Epithelial cell of esophagus (primary cell): ENCODE measurements at places on chromosomes 16 and 17.

DNA sequence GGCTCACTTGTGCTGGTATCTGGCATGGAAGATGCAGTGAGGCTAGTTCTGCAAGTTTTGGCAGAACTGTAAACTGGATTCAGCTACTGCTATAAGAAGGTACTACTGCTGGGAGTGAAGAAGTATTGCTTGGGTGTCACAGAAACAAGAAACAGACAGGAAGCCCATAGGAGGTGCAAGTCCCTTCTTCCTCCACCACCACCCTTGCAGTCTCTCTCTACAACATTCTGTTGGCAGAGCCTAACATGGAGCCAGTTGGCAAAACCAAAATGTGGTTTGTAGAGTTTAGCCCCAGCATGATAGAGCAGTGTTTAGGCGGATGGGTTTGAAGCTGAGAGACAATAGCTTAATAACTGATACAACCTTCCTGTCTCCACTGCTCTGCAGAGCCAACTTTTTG, 72.6 kb downstream of the NLK start:
- DNase-seq, result peak; percentile 2

DNA sequence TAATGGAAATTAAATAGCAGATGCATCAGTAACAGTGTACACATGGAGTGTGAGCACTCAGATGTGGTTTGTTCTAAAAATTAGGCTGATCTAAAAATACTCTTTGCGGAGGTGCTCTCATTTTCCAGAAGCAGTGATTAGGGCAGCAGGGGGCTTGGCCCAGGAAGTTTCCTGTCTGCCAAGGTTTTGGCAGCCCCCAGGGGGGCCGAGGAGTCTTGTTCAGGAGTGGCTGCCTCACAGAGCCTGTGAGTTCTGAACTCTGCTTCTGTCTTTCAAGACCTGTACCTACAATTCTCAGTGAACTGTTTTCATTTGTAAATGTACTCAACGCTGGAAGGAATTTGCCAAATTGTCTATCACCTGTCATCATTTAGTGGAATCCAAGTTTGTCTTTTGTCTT, 388.4 kb upstream of the CDH11 start:
- no peak for DNase-seq

DNA sequence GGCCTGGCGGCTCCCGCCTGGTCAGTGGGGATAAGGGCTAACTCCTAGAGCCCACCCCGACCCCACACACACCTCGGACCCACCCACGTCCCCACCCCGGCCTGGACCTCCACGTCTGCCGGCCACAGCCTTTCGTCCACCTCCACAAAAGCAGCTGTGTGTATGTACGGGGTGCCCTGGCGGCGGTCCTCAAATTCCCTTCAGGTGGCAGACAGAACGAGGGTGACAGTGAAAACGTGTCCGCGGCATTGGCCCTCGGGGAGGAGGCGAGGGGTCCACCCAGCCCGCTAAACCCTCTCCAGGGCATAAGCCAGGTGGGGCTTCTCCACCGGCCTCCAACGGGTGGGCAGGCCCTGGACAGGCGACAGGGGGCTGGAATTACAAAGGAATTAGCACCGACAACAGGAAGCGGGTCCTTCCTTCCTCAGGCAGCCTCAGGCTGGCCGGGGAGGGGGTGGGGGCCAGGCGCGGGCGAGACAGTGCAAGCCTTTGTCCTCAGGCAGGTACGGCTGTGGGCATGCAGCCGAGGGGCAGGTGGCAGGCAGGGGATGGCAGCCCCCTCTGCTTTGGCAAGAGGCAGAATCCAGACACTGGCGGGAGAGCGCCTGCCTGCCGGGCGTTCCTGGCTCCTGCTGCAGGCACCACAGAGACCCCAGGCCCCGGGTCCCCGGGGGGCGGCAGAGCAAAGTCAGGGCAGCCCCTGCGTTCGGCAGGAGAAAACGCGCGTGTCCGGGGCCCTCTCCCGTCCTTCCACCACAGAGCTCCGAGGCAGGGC, 12.3 kb upstream of the PITPNA start:
- no peak for DNase-seq

DNA sequence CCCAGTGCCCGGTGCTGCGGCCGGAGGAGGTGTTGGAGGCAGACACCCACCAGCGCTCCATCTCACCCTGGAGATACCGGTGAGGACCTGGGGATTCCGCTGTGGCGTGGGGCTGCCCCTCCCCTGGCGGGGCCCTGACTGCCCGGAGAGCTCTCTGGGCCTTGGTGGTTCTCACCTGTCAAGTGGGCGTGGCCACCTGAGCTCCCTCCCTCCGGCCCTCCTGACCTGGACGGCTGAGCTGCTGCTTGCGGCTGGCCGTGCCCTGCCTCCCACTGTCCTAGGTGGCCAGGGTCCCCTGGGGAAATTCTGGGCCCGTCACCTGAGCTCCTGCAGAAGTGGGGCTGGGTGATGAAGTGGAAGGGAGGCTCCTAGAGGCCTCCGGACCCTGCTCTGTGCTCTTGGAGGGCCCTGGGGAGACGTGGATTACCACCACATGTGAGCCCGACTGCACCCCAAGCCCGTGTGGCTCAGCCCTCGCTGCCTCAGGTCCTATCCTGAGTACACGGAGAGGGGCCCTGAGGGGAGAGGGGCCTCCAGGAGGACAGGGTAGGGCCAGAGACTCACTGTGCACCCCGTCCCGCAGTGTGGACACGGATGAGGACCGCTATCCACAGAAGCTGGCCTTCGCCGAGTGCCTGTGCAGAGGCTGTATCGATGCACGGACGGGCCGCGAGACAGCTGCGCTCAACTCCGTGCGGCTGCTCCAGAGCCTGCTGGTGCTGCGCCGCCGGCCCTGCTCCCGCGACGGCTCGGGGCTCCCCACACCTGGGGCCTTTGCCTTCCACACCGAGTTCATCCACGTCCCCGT, 1.1 kb downstream of the IL17C start:
- no peak for DNase-seq

- DNase-seq, result no peak
Measured at GRCh38 chr17:76840884-76841775, 27.1 kb upstream of the MGAT5B start.

DNA sequence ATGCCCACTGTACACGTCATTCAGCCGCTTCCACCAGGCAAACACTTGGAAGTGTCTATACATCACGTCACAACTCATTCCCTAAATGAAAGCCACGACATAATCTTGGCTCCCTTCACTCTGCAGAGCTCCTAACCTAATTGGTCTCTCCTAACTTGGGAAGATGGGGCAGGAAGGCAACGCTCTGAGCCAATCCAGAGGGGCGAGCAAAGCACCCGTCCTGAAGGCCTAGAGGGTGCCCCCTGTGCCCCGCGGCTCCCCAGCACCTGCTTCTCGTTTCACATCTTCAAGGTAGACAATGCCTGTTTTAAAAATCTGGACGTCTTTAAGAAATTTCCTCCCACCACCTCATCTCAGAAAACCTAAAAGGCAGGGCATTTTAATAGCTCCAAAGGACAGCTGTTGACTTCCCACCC, 1.0 kb downstream of the CSNK2A2 start:
- DNase-seq, result peak; percentile 38

DNA sequence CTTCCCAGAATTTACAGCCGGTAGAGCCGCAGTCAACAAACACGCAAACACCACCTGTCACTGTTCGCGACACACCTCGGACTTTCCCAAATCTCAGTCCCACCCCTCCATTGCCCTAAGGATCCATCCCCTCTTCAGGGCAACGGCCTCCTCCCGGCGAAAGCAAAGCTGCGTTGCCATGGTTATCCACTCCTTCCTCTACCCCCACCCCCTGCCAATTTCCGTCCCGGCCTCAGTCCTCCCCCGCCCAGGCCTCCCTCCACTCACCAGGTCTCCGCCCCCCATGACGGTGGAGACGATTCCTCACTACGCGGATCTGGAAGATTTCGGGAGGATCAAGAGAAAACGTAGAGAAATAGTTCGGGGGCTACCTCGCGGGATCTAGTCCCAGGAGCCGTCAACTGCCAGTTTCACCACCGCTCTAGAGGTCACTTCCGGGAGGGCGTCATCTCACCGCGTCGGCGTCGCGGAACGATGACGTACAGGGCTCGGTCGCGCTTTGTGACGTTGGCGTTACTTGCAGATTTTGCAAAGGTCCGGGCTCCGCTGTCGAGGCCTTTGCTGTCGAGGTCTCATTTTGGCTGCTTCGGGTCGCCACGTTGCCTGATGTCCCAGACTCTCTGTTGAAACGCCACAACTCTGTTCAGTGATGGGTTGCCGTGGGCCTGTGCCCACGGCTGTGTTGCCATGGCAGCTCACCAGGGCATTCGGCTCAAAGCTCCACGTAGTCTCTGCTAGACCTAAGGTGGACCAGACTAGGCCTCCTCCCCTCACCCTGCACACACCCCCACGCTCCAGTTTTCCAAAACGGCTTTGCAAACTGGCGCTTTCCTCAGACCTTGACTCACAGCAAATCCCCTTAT, at the start of gene CWC25:
CWC25 (minus strand) TSS at position 423 of the 863 bp plus-strand sequence; CDS start at position 285, 138 bp downstream.
- DNase-seq, result peak; percentile 94

DNA sequence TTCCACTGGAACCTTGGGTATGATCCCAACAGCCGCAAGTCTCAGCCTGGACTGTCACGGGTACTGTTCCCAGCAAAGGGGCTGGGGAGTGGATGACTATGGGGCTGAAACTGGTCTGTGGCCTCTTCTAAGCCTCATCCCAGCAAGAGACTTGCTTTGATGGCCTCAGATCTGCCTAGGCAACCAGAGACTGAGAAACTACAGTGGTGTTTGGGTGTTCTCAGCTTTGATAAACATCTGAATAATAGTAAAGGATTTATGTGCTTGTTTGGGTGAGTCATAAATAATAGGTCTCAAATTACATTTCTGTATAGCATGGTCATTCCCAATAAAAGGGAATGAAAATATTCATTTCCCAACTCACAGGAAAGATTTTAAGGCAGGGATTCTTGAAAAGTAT, 30.2 kb upstream of the ULK2 start:
- DNase-seq, result peak; percentile 56

DNA sequence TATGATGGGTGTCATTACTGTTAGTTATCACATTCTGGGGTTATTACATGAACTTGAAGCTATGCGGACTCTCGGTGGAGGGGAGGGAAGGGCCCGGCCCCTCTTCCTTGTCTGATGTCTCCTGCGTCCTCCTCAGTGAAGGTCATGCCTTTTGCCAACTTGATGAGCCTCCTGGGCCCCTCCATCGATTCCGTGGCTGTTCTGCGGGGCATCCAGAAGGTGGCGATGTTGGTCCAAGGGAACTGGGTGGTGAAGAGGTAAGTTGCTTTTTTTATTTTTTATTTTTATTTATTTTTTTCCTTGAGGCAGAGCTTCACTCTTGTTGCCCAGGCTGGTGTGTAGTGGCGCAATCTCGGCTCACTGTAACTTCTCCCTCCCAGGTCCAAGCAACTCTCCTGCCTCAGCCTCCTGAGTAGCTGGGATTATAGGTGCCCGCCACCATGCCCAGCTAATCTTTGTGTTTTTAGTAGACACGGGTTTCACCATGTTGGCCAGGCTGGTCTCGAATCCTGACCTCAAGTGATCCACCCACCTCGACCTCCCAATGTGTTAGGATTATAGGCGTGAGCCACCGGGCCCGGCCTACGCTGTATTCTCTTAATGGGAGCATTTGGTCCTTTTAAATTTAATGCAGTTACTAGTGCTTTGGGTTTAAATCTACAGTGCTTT, 21.6 kb downstream of the POLR3E start:
- peak; percentile 55 for DNase-seq

- peak; percentile 89 for DNase-seq
Measured at GRCh38 chr17:39404542-39405378, 3.3 kb upstream of the FBXL20 start.

DNA sequence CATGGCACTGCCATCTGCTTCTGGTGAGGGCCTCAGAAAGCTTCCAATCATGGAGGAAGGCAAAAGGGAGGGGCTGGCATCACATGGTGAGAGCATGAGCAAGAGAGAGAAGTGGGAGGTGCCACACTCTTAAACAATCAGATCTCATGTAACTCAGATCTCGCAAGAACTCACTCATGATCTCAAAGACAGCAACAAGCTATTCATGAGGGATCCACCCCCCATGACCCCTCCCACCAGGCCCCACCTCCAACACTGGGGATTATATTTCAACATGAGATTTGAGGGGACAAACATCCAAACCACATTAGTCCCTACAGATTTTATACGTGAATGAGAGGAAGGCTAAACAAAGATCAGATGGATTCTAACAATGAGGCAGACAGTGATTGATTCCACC, 8.9 kb upstream of the TMEM132E start:
- no peak for DNase-seq

- peak; percentile 23 for DNase-seq
Measured at GRCh38 chr17:80494547-80494946, 18.1 kb upstream of the NPTX1 start.

DNA sequence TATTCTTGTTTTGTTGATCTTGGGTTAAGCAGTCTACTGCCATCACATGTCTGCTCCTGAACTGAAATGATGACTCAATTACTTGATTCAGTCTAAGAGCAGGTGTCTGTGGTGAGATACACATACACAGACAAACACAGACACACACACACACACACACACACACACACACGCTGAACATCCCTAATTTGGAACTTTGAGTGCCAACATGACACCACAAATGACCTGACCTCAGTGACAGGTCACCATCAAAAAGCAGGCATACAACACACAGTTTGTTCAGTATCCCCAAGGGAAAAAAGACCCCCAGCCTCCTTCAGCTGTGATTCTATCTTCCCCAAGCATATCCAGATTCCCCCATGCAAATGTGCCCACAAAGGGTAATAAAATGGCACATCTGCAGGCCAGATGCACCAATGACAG, 130.1 kb upstream of the TMEM97 start:
- peak; percentile 88 for DNase-seq

DNA sequence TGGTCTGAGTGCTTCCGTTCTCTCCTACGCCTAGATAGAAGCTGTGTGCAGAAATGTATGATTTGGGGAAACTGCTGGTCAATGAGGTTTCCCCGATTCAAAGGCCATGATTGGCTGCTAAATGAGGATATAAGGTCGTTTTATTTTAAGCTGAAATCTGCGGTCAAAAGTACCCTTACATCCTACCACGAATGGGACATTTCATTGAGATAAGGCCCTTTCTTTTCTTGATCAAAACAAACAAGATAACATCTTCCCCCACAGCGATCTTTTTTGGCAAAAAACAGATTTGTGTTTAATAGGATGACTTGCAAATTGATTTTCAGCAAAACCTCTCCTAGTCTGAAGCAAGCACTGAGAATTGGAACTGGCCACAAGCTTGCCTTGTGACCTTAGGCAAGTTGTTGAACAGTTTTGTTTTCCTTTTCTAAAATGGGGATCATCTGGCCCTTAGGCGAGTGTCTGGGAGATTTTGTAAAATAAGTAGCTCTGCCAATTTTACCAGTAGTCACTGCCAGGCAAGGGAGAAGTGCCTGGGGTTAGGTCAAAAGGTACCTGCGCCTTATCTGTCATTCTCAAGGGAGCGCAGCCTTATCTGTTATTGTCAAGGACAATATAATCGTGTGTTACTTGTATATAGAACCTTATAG, 635 bp downstream of the SCPEP1 start:
- DNase-seq, result no peak

GRCh38 chr17:74818291-74818938, 41.3 kb downstream of the GRIN2C start:
- DNase-seq, result no peak

- no peak for DNase-seq
Measured at GRCh38 chr17:72264682-72265405, 144.0 kb downstream of the SOX9 start.

GRCh38 chr17:51707216-51707615, 446.9 kb downstream of the UTP18 start:
- peak; percentile 21 for DNase-seq
